ENCODE measurements at places on chromosomes 6 and 20.
A peak's percentile ranks its signal among the peaks of the same experiment; 100 is the strongest.

DNA sequence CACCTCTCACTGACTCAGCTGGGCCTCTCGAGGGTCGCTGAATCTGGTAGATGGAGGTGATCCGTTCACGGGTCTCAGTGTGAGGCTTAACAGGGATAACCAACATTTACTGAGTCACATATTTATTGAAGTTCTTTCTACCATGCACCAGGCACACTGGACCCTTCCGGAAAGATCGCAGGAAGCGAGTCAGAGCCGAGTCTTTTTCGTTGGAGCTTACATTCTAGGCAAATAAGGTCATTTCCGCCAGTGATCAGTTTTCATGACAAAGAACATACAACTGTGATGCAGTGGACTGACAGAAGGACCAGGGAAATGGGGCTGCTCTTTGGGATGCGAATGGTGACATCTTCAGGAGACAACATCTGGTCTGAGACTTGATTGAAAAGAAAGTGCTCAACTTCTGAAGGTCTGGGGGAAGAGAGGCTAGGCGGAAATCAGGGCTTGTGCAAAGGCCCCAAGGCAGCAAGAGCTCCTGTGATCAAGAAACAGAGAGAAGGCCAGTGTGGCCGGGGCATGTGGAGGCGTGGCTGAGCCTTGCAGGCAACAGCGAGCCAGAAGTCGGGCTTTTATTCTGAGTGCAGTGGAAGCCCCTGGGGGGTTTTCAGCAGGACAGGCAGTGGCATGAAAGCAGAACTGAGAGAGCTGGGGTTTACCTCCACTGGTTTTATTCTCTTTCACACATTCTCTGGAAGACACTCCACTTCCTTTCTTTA lies 56.7 kb downstream of the APCDD1L start:
- DNase-seq = no peak

DNA sequence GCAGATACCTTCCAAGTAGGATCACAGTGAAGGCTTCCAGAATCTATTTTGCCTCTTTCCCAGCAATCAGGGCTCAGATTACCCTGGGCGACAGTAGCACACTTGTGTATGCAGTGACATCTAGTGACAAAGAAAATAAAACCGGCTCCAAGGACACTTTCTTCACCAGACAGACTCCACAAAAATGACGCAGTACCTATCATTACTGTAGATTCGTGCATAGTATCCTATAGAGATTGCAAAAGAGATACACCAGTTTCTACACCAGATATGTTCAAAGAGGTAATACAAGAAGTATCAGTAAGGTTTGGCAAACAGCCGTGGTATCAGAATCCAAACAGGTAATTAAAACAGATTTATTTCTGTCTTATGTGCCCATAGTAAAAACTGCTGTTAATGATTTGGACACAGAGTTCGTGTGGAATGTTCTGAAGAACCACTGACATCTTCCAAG lies 600.4 kb upstream of the JAG1 start:
- DNase-seq = no peak

DNA sequence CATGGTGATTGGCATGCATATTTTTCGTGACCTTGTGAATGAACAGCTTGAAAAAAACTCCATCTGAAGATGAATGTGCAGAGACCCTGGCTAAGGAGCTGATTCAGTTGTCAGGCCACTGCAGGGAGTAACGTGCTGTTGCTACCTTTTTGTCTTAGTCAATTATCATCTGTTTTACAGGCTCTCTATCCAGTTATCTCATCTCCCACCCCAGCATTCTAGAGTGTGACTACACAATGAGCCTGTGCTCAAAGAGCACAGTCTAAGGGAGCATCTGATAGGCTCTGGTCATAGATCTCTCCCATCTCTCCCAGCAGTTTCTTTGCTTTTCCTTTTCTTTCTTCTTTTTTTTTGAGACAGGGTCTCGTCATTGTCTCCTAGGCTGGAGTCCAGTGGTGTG lies 45.5 kb downstream of the NDRG3 start:
- DNase-seq = no peak

DNA sequence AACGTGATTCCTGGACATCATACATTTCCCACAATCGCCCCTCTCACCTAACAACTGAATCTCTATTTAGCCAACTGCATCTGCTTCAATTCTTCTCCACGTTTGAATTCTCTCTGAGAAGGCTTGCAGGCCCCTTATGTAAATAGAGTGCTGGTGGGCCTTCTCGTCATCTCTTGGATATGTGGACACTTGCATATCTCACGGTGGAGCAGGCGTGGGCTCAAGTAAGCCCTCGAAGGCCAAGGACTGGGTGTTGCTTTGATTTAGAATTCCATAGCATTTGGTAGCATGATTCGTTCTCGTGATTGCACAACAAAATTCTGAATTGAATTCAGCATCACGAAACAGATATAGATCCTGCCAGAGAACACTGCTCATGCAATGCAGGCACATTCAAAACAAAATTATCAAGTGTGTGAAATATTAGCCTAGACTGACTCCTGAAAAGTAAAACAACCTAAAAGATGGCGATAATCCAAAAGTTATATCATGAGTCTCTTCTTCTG lies 613.6 kb downstream of the TFAP2A start:
- DNase-seq = no peak

DNA sequence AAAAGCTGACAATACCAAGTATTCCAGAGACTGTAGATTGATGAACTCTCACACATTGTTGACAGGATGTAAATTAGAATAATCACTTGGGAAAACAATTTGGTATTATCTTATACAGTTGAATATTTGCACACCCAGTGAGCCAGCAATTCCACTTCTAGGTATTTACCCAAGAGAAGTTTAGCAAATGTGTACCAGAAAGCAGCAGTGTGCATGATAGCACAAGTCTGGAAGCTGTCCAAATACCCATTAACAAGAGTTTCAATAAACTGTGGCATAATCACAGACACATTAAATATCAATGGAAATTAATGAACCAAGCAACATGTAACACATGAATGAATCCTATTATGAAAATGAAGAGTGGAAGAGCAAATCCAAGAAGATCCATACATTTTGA lies 233.6 kb downstream of the TPBG start:
- no peak for DNase-seq

- DNase-seq = no peak
These were observed 165.0 kb upstream of the RNF24 start for GRCh38 chr20:4180356-4180755.

DNA sequence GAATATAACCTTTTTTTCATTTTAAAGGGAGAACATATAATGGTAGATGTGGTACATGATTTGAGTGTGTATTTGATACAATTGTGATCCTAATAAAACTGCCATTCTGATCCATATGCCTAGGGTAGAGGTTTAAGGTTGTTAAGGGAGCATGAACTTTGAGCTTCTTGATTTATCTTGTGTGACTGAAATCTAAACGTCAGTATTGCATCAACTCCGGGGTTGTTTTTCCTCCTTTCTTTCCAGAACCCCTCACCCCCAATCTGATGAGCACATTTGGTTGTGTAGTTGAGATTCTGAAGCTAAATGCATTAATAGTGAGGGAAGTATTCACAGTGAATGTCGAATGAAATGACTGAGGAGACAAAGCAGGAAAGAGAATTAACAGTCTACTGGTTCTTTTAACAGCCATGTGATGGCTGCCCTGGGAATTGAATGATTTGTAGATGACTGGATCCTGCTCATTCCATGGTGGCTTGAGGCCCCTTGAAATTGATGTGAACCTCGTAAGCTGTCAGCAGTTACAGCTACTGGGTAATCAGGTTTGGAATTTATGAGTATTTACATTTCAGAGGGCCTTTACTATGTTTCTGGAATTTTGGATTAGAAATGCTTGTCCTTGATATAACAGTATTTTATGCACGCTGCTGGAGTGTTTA lies 44.8 kb downstream of the FARS2 start:
- DNase-seq = no peak

DNA sequence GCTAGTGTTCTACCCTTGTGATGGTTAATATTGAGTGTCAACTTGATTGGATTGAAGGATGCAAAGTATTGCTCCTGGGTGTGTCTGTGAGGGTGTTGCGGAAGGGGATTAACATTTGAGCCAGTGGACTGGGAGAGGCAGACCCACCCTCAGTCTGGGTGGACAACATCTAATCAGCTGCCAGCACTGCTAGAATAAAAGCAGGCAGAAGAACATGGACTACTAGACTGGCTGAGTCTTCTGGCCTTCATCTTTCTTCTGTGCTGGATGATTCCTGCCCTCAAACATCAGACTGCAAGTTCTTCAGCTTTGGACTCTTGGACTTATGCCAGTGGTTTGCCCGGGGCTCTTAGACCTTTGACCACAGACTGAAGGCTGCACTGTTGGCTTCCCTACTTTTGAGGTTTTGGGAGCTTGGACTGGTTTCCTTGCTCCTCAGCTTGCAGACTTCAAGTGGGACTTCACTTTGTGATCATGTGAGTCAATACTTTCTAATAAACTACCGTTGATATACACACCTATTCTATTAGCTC lies 50.1 kb downstream of the SDHAF4 start:
- DNase-seq = no peak

GRCh38 chr20:31566319-31566657 lies 38.8 kb upstream of the ID1 start:
- no peak for DNase-seq

DNA sequence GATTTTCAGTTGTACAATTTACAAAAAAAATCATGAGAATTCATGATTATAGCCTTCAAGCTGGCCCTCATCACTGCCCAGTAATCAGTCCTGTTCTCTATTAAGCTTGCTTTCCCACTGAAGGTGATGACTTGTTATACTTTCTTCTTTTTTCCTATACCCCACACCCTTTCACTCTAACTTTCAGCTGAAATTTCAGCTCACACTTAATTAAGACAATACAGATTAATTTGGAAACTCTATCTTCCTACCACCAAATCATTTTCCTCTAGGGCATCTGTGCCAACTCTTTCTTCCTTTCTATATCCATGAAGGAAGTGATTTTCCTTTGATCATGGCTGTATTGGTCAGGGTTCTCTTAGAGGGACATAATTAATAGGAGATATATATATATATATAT lies 449.9 kb downstream of the CD109 start:
- DNase-seq = no peak

DNA sequence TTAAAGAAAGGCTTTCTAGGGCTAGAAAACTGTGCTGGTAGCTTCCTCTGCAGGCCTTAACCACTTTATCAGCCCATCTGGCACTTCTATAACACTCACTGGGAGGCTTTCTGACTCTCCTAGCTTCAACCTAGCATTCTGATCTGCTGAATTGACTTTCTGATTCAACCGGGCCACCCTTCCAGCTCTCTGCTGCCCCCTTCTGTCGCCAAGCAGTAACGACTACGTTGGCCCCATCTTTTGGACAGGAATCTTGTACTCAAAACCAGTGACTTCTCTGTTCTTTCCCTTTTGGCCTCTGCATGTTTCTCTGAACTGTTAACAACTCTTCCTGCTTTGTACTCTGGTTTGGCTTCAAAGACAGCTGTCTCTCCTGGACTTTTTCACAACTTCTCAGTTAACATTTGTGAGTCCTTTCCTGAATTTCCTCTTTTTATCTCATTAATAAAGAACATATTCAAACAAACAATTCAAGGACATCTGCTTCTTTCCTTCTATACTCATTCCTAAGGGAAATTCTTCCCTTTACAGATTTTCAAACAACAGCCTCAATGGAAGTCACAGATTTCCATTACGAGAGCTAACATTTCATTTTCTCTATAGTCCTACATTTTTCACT lies 43.9 kb upstream of the FAM135A start:
- peak; percentile 67 for DNase-seq

GRCh38 chr20:44154521-44155001 lies 32.4 kb downstream of the JPH2 start:
- no peak for DNase-seq

DNA sequence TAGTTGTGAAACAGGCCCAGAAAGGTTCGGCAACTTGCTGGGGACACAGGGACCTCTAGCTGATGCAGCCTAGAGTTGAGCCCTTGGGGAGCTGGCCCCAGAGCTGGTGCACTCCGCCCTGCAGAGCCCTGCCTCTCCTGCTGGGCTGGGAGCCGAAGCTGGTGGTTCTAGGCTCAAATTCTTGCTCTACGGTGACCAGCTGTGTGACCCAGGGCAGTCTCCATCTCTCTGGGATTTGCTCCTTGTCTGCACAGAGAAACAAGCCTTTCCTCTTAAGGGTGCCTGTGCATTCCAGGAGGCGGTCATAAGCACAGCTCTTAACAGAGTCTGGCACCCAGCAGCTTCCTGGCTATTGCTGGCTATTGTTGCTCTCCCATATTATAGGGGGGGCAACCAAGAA lies 47.4 kb downstream of the RBM38 start:
- no peak for DNase-seq

DNA sequence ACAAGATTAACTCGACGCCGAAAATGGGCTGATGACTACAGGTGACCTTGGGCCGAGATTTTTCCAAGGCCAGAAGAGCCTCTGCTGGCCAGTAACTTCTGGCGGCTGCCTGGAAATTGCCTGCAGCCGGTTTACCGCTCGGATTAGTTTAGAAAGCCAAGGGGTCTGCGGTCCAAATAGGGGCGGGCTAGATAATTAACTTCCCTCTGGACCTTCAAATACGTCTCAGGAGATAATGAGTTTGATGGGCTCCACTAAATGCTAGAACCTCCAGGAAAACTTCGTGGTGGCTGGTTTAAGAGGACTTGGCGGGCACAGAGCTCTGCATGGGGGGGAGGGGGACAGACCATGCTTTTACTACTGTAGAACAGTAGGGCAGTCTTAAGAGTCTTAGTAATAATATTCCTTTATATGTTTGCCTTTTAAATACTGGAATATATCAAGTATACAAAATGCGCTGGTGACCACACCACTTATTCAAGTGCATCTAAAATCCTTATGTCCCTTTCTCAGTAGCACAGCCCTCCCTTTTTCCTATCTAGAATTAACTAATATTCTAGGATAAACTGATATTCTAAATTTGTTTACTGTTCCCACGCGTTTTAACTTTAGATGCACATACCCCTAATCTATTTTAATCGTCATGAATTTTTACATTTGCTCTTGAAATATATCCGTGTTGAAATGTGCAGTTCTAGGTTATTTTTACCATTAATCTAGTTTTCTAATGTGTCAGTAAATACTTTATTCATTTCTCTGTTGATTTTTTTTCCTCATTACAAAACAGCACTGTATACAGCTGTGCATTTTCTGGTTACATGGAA lies 107.5 kb upstream of the PRSS16 start:
- DNase-seq = no peak

GRCh38 chr6:106439459-106439858 lies 78.9 kb downstream of the CRYBG1 start:
- DNase-seq = no peak

GRCh38 chr6:168053086-168053956 lies 25.7 kb downstream of the FRMD1 start:
- no peak for DNase-seq

DNA sequence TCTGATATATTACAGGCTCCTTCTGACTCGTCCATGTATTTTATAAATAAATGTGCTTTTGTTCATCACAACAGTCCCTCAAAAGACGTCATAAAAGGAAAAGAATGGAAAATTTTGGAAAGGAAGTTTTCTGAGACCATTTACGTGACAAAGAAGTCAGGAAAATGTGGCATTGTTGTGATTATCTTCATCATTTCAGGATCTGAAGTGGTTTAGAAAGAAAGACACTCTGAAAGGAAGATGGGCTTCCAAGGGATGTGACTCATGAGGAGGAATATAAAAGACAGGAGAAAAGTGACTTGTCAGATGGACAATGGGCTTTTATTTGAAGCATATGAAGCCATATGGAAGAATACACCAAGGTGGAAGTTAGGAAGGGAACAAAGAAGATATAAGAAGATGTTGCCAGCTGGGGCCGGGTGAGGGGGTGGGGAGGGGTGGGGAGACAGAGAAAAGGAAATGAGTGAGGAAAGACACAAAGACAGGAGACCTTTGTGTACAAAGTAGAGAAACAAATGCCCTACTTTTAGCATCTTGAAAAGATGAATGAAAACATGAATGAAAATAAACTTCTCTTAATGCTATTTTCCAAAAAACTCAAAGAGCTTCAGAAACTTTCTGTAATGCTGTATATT lies 190.3 kb upstream of the PREP start:
- DNase-seq = no peak
